Hematopoietic multipotent progenitor cell treated with erythropoietin and hydrocortisone succinate and interleukin-3 and kit ligand, for 17 days (in vitro differentiated cells): ENCODE measurements at places on chromosomes 16 and 17.

GRCh38 chr16:68760671-68761275, 23.7 kb downstream of the CDH1 start:
- no peak for DNase-seq

DNA sequence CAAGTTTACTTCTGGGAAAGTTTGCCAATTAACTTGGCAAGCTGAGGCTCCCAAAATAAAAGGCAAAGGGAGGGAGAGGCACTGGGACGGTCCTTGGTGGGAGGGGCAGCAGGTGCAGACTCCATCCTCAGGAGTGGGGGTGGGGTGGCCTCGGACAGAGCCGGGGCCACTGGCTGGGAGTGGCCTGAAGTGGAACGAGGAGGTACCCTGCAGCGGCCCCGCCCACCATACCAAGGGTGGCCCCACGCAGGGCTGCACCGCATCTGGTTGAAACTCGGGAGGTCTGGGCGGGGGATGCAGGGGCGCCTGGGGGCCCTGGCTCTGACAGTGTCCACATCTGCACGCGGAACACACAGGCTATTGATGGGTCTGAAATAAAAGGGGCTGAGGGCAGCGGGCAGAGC, 42.4 kb upstream of the SLC38A10 start:
- no peak for DNase-seq

- DNase-seq: no peak
These were observed 20.2 kb downstream of the CCDC42 start for GRCh38 chr17:8724451-8724850.

DNA sequence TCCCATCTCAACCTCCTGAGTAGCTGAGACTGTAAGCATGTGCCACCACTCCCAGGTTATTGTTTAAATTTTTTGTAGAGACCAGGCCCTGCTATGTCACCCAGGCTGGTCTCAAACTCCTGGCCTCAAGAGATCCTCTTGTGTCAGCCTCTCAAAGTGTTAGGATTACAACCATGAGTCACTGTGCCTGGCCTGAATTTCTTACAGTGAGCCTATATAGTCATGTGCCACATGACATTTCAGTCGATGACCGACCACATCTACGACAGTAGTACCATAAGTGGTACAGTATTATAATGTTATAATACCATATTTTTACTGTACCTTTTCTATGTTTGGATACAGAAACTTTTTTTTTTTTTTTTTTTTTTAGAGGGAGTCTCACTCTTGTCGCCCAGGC, 195.3 kb downstream of the STX8 start:
- DNase-seq: no peak

GRCh38 chr16:15966836-15967546, 17.6 kb downstream of the ABCC1 start:
- no peak for DNase-seq

DNA sequence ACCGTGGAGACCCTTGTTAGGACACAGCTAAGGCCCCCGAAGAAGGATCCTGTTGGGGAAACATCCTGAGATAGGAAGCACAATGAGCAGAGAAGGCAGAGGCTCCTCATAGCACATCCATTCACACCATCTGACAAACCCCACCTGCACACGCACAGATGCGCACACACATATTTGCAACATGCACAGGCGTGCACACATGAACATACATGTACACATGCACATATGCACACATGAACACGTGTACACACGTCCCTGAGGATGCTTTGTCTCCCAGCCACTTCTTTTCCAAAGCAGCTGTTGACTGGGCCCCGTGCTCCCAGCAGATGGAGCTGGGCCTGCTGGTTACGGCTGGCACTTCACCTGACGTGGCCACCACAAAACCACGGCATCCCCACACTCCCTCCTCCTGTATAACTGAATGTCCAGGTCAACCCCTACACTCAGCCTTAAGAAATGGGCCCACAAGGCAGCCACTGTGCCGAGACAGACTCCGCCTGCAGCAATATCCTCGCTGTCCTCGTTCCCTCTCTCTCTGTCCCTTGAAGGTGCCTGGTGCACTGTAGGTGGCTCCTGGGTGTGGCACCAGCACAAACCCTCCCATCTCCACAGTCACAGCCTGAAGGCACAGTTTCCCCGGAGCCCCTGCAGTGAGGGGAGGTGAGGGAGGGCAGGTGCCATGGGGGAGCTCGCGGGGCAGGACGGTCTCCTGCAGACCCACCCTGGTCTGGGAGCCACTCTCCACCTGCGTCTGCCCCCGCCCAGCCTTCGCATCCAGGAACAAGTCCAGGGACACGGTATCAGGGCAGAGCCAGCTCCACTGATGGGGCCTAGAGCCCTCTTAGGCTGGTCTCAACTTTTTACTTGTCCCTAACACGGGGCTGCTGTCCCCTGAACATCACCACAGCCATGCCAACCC, 183.0 kb downstream of the RBFOX3 start:
- DNase-seq: no peak

DNA sequence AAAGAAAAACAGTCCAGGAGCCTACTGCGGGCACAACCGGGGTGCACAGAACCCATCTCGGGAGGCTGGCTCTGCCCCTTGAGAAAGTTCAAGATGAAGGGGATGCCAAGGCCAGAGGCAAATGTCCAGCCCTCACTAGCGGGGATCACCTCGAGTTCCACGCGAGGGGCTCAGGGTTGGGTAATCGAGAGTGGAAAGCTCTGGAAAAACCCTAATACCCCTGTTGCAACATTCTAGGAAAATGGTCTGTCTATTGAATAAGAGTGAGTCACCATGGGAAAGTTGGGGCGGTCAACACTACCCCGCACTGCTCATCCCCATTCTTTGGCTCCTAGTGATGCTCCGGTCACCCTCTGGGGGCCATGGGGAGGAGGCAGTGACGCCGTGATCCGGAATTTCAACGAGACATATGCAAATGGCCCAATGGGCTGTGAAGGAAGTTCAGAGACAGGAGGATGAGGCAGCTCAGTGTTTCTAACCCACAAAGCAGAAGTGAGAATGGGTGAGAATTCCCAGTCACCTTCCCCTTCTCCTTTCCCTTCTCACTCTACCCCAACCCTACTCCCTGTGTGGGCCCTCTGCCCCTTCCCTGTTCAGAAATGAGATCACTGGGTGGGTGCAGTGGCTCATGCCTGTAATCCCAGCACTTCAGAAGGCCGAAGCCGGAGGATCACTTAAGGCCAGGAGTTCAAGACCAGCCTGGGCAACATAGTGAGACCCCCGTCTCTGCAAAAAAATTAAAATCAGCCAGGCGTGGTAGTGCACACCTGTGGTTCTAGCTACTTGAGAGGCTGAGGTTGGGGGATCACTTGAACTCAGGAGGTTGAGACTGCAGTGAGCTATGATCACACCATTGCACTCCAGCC, 22.4 kb downstream of the SOCS3 start:
- no peak for DNase-seq

DNA sequence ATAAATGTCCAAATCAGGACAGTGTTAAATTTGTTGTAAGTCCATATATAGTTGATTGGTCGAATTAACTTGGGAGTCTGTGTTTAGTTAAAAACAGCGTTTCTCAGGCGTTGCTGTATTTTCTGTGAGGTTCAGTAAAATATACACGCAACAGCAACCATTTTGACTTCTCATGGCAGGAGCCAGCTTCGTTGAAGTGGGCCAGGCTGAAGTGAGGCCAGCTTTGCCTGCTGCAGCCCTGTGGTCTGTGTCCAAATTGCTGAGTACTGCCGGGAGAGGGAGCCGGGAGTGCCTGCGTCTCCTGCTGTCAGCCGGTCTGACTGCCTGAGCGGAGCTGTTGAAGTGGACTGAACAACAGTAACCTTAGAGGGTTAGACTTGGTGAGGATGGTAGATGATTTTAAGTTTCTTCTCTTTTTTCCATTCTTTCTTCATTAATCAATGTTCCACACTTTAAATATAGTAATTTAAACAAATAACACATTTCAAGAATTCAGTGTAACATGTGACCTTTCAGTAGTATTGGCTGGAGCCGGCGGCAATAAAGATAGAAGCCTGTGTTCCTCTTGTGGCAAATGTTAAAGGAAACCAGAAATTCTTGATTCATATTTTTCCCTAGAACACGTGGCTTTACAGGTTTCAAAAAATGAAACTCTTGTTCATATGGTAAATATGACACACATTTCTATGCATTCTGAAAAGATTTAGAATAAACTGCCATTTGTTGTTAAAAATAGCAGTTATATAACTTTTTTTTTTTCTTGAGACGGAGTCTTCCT, 37.0 kb upstream of the ZNF750 start:
- DNase-seq: no peak

DNA sequence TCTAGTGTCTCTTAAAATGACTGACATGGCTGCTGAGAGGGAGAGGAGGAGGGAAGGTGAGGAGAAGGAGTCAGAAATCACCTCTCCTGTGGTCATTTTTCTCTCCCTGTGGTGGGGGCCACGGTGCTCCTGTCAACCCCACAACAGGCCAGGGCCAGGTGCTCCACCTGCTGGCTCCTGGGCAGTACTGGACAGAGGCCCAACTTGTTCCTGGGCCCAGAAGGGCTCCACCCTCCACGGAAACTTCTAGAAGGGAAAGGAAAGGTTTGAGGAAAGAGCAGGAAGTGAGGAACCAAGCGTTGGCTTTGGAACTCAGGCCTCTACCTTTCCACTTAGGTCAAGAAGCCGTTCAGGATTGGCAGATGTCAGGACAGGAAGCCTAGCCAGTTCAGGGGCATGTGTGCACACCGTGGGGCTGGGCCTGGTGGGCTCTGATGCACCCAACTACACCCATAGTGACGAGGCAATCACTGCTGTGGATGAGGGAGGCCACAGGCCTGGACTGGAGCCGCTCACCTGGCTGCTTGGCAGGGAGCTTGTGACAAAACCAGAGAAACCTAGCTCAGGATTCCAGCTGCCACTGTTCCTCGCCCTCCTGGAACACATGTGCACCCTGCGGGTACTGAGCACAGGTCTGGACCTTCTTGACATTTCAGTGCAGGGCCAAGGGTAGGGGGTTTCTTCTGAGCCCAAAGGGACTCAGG, 36.1 kb downstream of the WNT3 start:
- no peak for DNase-seq

- DNase-seq: no peak
These were observed 14.2 kb upstream of the MARCHF10 start for GRCh38 chr17:62822080-62822904.

GRCh38 chr17:61770043-61770442, 93.3 kb downstream of the BRIP1 start:
- DNase-seq: no peak

DNA sequence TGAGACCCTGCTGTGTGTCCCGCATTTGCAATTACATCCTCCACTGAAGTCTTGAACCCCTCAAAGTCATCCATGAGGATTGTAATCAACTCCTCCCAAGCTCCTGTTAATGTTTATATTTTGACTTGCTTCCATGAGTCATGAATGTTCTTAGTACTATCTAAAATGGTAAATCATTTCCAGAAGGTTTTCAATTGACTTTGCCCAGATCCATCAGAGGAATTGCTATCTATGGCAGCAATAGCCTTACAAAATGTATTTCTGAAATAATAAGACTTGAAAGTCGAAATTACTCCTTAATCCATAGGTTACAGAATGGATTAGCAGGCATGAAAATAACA, 2.5 kb upstream of the C16orf87 start:
- DNase-seq: no peak

- peak; percentile 89 for DNase-seq
These were observed 34.5 kb downstream of the YWHAE start for GRCh38 chr17:1365445-1366039.

DNA sequence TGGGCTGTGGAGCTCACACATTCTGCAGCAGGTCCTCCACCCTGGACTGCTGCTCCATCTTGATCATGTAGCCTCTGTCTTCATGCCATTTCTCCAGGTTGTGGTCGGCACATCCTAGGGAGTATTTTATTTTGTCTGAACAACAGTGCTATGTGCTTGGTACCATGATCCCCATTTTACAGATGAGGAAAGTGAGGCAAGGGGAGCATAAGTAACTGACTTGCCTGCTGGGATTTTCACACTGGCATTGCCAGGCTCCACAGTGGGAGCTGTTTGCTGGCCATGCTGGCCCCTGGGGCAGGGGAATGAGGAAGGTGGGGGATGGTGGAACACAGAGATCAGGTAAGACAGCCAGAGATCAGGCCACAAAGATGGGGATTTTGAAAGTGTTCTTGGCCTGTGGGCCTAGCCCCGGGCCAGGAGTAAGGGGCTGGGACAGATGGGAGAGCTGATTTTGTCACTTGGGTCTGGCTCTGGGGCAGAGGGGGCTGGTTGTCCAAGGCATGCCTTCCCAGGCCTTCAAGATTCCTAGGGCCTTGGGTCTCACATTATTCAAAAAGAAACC, 9.3 kb upstream of the ZNF500 start:
- no peak for DNase-seq

DNA sequence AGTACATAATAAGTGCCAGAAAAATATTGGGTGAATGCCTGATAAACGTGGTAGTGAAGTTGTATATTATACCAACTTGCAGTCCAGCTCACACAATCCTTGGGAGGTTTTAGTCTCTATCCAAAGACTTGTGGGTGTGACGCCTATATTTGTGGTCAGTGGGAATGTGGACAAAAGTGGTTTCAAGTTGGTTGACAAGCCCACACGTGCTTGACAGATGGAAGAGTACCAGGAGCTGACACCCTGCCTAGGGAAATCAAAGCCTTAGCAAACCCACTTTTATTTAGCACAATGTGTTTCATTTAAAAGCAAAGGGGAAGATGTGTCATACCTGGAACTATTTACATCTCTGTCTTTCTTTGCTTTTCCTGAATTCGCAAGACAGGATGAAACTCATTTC, 79.0 kb downstream of the CA10 start:
- DNase-seq: no peak

- DNase-seq: no peak
These were observed 245.6 kb upstream of the GSE1 start for GRCh38 chr16:85367485-85367884.

DNA sequence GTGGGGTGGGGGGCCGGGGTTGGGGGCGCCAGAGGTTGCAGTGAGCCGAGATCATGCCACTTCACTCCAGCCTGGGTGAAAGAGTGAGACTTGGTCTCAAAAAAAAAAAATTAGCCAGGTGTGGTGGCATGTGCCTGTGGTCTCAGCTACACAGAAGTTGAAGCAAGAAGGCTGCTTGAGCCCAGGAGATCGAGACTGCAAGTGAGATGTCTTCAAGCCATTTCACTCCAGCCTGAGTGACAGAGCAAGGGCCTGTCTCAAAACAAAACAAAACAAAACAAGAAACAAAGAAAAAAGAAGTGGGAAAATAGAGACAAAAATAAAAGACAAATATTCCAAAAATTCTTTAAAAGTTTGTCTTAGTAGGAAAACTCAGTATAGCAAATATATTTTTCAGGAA, 135.1 kb upstream of the CORO6 start:
- no peak for DNase-seq

- DNase-seq: no peak
These were observed 574.1 kb upstream of the CDH8 start for GRCh38 chr16:62610291-62610690.

GRCh38 chr16:31869511-31870201, 4.0 kb upstream of the ZNF267 start:
- no peak for DNase-seq

DNA sequence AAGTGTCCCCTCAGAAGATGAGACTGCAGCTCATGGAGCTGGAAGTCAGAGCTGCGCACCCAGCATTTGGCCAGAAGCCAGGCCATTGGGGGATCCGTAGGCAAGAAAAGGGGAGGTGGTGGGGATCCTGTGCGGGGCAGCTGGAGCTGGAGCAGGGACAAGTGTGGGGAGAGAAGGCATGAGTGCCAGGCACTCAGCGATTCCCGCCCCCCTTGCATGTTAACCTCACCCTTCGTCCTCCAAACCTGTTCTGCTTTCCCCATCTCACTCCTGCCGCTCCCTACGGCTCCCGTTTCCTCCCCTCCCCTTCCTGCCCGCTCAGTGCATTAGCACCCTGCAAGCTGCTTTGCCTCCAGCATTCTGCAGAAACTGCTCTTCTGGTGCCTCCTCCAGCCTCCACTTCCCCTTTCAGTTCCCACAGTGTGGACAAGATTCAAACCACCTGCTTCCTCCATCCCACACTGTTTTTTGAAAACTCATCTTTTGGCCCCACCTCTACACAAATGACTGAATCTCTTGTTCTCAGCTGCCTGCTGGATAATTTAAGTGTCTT, 5.6 kb downstream of the ALOX15 start:
- DNase-seq: no peak
